ENCODE measurements at places on chromosomes 5 and 9.

- DNase-seq, result no peak
Measured at GRCh38 chr5:10172247-10172646, 77.4 kb downstream of the ATPSCKMT start.

DNA sequence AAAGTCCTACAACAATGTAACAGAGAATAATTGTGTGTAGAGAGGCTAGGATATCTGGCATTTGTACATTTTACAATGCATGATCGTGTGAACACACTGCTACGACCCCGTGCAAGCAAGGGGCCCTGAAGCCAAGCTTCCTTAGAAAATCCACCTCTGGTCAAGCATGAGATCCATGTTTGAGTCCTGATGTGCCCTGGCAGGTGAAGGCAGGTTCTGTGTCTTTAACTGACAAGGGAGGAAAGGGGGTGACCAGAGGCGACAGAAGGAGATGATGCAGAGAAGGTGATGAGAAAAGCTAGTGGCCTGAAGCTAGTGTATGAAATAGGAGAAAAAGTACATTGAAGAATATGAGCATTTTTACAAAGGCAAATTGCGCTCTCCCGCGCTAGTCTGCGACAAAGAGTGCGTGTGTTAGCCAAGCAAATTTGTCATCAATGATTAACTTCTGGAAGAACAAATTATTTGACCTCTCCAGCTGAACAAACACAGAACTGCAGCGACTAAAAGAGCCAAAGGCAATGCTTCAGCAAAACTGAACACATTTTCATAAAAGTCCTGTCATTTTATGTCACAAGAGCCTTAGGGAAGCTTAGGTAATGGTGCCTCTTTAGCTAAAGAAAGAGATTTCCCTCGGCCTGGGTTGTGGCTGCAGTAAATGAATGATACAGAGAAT, 101.7 kb upstream of the DAPK1 start:
- DNase-seq, result no peak

DNA sequence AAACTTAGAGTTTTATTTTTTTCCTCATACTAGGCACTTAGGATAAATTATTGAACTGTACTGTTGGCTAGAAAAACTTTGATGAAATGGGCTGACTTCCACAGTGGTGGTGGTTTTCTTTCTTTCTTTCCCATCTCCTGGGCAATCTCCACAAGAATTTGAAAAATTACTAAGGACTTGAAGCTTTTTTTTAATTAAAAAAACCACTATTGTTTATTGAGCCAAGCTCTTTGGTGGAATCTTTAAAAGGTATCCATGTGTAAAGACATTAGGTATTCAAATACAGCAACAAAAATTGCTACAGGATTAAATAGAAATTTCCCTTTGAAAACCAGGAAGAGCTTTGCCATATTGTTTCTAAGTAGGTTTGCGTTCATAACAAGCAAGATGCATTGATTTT, 14.1 kb downstream of the MARCHF6 start:
- no peak for DNase-seq

GRCh38 chr5:175652741-175653663, 4.9 kb upstream of the HRH2 start:
- DNase-seq, result peak; percentile 59

DNA sequence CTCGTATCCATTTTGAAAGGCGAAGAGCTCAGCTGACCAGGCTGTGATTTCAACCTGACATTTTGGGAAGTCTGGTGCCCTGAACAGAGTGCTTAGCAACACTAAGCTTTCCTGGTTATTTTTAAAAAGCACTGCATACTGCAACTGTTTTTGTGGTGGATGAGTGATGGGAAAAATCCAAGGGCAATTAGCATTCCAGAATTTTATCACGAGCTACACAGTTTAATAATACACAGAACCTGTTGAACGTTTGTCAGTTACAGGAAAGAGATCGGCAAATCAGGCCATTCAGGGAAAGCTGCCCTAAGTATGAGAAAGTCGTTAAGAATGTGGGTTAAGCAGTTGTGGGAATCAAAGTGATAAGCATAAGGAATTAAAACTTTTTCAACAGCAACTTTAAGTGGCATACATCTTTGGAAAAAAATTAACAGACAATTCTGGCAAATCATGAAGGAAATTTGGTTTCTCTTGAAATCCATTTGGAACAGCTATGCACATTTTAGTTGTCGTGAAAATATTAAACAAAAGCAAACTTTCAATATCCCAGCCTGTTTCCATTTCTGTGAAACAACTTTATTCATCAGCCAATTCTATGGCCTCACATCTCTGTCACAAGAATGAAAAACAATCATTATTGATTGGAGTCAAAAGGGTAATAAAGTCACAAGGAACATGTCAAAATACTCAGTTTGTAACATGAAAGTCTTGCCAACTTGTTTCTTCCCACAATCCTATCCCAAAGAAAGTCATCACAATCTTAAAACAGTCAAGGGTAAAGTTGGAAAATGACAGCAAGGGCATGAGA, 25.7 kb downstream of the PUM3 start:
- no peak for DNase-seq

GRCh38 chr5:143479394-143479793, 75.9 kb upstream of the NR3C1 start:
- no peak for DNase-seq

- DNase-seq, result no peak
Measured at GRCh38 chr9:35658968-35659220, 802 bp downstream of the CCDC107 start.

DNA sequence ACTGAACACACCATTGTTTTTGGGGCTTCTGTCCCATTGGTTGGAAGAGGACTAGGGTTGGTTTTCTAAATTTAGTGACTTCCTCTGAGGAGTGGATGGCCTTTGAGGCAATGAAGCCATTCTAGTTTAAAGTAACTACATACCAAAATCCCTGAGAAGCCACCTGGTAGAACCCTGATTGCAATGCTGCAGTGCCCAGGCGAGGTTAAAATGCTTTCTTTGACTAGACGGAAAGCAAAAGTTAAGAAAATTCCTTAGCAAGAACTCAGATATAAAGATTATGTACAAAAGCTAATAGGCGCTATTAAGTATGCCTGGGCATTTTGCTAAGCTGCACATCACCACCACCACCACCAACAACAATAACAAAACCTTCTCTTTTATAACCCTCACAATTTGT, 20.6 kb downstream of the GLRX start:
- DNase-seq, result no peak

DNA sequence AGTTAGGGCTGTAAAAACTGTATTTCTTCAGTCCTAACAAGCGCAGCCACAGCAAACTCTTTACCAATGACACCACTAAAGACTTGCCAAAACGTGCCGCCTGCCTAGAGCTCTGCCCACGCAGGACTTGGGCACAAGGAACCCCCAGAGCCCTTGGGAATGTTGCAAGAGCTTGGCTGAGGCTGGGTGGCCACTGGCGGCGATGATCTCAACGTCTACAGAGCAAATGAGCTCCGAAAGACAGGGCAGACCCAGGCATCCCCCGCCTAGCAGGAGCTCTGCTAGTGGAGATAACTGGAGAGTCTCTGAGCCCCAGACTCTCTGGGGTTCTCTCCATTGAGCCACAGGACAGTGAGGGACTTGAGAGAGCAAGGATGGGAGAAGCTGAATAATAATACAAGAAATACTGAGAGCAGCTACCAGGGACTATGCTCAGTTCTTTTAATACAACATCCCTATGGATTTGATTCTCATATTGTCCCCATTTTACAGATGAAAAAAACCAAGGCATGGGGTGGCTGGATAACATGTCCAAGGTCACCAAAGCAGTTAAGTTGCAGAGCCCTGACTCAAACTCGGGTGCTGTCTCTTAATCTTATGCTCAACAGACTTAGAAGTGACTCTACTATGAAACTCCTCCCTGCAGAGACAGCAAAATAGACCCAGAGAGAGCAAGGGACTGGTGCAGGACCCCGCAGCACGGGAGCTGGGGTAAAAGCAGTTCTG, 32.5 kb downstream of the SHB start:
- DNase-seq, result no peak

- DNase-seq, result peak; percentile 82
Measured at GRCh38 chr5:157148734-157149615, 6.3 kb upstream of the MED7 start.

GRCh38 chr9:133758228-133758627, 20.1 kb upstream of the SARDH start:
- DNase-seq, result no peak

- no peak for DNase-seq
Measured at GRCh38 chr9:20309124-20309523, 313.2 kb downstream of the MLLT3 start.

- DNase-seq, result no peak
Measured at GRCh38 chr9:109551651-109552050, 53.5 kb upstream of the PTPN3 start.

- DNase-seq, result no peak
Measured at GRCh38 chr9:90838098-90838497, 36.5 kb downstream of the SYK start.

- DNase-seq, result no peak
Measured at GRCh38 chr9:34555002-34555348, 32.2 kb upstream of the ENHO start.

GRCh38 chr5:145283141-145283810, 551.9 kb downstream of the PRELID2 start:
- DNase-seq, result no peak

GRCh38 chr9:128992995-128993394, 35.1 kb downstream of the SH3GLB2 start:
- DNase-seq, result no peak

GRCh38 chr5:83434946-83435345, 36.6 kb upstream of the VCAN start:
- no peak for DNase-seq

DNA sequence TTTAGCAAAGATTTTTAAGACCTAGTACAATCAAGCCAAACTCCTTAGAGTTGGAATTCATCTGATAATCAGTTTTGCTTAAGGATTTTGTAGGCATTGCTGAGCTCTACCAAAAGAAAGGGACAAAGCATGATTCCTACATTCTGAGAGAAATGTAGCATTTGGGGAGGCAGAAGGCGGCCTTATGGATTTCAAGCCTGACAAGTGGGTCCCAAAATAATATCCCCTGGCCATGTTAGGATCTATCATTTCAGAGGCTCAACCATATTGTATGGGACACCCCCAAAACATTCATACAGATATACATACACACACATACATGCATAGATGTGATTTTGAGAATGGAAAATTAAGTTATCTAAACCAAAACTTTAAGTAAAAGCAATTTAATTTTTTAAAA, 257.8 kb upstream of the VLDLR start:
- no peak for DNase-seq

DNA sequence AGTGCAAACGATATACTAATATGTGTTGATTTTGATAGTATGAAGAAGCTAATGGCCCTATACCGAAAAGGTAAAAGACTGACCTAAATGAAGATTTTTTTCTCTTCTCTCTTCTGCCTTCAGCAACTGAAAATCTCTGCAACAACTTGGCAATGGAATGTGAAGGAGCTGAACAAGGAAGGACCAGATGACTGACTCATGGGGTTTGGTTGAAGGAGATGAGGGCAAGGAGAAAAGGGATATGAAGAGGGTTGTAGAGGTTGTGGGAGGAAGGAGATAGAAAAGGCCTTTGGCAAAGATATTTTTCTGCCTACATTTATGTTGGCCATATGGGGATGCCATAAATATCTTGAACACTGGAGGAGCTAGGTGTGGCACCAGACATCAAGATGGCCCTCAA, 129.7 kb upstream of the CHD1 start:
- DNase-seq, result no peak

GRCh38 chr9:114722081-114722621, 40.2 kb upstream of the TEX48 start:
- no peak for DNase-seq

- peak; percentile 5 for DNase-seq
Measured at GRCh38 chr9:20356403-20357036, 265.8 kb downstream of the MLLT3 start.

DNA sequence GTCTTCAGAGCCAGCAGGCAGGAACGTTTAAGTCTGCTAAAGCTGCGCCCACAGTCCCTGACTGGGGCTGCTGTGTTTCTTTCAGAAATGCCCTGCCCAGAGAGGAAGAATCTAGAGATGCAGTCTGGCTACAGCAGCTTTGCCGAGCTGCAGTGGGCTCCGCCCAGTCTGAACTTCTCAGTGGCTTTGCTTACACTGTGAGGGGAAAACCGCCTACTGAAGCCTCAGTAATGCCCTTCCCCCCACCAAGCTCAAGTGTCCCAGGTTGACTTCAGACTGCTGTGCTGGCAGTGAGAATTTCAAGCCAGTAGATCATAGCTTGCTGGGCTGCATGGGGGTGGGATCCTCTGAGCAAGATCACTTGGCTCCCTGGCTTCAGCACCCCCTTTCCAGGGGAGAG, 78.4 kb downstream of the SREK1 start:
- DNase-seq, result no peak

DNA sequence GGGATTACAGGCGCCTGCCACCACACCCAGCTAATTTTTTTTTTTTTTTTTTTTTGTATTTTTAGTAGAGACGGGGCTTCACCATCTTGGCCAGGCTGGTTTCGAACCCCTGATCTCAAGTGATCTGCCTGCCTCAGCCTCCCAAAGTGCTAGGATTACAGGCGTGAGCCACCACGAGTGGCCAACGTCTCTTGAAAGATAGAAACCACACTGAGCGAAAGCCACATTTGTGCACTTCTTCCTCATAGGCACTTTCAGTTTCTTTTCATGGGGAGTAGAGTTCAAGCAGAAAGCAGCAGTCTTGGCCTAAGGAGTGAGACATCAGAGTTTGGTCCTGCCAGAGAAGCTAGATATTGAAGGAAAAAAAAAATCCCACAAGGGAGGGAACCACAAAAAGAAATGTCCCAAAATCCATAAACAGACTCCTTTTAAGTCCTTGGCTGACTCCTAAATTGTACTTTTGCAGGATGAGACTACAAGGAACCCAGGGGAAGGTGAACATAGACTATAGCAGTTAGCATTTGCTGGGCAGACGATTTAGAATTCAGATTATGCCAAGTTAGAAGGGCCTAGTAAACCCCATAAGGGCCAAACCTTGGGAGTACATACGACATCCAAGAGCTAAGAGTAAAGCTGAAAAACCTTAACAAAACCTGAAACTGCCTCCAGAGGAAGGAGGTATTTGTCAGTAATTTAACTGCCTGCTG, 43.9 kb upstream of the GLIPR2 start:
- DNase-seq, result peak; percentile 2

DNA sequence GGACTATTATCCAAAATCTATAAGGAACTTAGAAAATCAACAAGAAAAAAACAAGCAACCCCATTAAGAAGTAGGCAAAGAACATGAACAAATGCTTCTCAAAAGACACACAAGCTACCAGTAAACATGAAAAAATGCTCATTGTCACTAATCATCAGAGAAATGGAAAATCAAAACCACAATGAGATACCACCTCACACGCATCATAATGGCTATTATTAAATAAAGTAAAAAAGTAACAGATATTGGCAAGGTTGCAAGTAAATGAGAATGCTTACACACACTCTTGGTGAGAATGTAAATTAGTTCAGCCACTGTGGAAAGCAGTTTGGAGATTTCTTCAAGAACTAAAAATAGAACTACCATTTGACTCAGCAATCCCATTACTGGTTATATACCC, 167.0 kb upstream of the DMRTA1 start:
- DNase-seq, result no peak

GRCh38 chr9:70106571-70106970, 62.9 kb downstream of the MAMDC2 start:
- DNase-seq, result no peak

GRCh38 chr9:36046923-36047322, 10.2 kb downstream of the RECK start:
- no peak for DNase-seq

All from activated gamma-delta T cell treated with anti-CD3 and anti-CD28 coated beads, Interleukin-2, amount 50 U/mL, for 16 hours (primary cell).